Fibroblast of pulmonary artery (primary cell): ENCODE measurements at places on chromosomes 16 and 17.
A peak's percentile ranks its signal among the peaks of the same experiment; 100 is the strongest.

DNA sequence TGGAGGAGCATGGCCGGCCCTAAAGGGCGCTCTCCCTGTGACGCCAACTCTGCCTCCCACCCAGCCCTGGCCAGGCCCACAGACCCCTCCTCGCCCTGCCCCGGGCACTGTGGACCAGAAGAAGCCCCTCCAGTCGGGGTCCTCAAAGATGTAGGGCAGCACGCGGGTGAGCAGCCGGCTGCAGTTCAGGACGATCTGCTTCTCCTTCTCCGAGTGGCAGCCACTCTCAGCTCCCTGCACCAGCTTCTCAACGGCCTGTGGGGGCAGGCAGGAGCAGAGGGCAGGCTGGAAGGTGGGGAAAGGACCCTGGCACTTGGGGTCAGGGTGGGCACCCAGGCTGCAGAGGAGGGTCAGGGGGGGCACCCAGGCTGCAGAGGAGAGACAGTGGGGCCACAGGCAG lies 8.9 kb downstream of the HID1 start:
- DNase-seq = no peak

GRCh38 chr17:16969931-16970906 lies 1.7 kb downstream of the TNFRSF13B start:
- no peak for DNase-seq

DNA sequence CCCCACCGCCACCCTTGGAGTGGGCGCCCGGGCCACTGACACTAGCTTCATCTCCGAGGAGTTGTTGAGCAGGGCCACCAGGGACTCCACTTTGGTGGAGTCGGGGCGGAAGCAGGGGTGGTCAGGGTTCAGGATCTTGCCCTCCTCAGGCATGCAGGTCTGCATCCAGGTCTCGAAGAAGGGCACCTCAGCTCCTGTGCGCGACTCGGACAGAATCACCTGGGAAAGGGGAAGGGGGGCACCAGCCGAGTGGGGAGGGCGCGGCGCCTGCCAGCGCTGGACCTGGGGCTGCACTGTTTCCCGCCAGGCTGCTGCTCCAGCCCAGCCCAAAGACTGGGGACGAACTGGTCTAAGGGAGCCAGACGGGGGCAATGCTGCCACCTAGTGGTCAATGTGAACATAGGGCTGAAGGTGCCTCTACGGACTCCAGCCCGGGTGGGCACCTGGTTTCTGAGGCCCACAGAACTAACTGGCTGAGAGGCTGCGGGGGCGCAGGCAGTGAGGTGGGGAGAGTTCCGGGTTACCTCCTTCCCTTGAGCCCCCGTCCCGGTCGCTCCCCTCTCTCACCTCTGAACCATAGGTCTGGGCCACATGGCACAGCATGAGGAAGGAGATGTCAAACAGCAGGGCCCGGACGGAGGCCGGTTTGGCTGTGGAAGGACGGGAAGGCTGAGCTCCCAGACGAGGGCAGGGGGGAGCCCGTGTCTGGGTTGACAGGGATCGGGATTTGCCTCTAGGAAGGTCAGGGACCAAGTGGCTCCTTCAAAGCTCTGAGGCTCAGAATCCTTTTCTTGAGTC lies 11.8 kb downstream of the CSF3 start:
- peak; percentile 87 for DNase-seq

GRCh38 chr17:28735242-28735722 lies 6.7 kb downstream of the NEK8 start:
- no peak for DNase-seq
